Stimulated activated CD4-positive, alpha-beta T cell treated with anti-CD3 and anti-CD28 coated beads, Interleukin-15, amount 100 ng/mL, for 48 hours (primary cell): ENCODE measurements at places on chromosomes 4 and X.

DNA sequence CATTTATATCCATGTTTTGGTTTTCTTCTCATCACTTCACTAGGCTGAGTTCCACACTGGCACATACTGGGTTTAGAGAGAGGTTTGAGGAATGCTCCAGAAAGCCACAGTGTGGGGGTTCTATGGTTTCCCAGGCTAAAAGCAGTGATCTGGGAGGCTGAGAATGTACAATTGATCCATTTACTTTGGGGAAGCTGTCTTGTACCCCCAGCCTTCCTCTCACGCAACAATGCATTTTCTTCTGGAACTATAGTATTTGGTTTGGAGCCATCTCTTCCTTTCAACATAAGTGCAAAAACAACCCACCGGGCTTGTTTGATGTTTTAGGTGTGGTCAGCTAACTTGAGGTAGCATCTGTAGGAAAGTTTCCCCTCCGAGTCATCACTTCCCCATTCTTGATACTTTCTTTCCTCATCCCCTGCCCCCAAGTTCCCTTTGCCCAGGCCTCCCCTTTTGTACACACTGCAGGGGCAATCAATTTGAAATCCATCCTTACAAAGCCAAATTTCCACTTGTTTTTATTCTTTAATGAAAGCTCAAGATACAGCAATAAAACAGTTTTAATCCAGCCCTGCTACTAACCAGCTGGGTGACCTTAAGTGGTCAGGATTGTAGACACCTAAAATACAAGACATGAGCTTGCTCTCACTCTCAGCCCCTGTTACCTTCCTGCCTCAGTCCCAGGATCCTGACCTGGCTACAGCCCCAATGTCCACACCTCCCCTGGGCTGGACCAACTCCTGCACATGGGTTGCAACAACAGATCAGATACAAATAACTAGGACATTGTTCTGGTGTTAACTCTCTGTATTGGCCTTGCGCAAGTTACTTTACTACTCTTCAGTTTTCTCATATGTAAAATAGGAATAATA lies 109.2 kb downstream of the FHDC1 start:
- DNase-seq: no peak

DNA sequence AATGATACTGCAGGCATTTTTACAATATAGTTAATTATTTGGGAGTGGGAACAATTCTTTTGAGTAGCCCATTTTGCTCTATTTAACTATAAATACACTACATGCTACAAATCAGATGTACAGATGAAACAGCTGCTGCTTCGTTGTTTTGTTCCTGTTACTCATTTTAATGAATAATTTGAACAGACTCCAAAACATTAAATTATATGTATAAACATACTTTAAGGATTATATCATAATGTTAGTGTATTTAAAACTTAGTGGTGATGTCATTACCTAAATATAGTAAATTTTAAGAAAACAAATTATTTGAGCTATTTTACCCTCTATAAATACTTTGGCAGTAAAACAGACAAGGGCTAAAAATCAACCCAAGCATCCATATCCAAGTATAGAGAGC lies 60.7 kb downstream of the GAB1 start:
- DNase-seq: no peak

DNA sequence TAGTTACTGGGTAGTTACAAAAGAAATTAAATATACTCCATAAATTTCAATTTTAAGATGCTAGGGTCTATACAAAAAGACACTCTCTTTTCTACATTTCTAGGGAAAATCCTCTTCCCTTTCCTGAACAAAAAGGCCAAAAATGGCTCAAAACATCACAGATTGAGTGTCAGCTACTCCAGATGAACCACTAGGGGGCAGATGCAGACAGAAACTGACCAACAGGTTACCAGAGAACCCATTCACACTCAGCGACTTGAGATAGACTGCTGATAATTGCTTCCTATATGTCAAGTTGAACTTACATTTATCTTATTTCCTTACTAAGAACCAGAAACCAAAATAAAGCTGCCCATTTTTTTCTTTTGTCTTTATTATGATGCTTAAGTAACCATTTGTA lies 83.4 kb upstream of the MID1IP1 start:
- peak; percentile 4 for DNase-seq

DNA sequence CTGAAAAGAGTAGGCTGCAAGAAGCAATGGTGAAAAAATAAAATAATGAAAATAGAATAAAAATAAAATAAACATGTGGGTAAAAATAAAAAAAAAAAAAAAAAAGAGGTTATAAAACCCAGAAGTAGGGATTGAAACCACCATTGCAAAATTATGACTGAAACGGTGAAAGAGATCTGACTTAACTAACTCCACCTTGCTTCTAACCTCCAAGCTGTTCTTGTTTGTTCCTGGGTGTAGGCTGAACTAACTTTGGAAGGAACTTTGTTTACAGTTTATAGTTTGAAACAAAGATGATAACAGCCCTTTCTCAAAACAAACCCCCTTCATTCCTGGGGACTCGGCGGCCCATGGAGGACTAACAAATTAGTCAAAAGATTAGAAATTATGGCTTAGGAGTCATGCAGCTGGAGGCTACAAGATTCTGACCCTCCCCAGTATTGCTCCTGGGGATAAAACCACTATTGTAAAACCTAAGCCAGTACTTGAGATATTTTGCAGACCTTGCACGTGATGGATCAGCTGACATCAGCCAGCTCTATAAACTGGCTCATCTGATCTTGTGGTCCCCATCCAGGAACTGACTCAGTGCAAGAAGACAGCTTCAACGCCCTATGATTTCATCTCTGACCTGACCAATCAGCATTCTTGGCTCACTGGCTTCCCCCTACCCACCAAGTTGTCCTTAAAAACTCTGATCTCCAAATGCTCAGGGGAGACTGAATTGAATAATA lies 30.4 kb downstream of the DDX60L start:
- no peak for DNase-seq

DNA sequence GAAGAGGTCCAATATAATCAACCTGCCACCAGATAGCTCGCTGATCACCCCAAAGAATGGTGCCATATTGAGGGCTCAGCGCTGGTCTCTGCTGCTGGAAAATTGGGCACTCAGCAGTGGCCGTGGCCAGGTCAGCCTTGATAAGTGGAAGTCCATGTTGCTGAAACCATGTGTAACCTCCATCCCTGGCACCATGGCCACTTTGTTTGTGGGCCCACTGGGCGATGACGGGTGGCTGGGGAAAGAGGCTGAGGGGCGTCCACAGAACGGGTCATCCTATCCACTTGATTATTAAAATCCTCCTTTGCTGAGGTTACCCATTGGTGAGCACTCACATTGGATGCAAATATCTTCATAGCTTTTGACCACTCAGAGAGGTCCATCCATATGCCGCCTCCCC lies 7.7 kb downstream of the F8A2 start:
- DNase-seq: no peak

GRCh38 chr4:187193141-187193540 lies 469.5 kb upstream of the FAT1 start:
- DNase-seq: no peak

GRCh38 chr4:176052744-176053143 lies 12.9 kb upstream of the WDR17 start:
- DNase-seq: no peak

GRCh38 chr4:163048447-163048846 lies 118.2 kb downstream of the NAF1 start:
- DNase-seq: no peak

- no peak for DNase-seq
Measured at GRCh38 chr4:151804821-151805220, 44.0 kb upstream of the GATB start.

GRCh38 chr4:108586778-108587177 lies 33.6 kb upstream of the RPL34 start:
- no peak for DNase-seq

- DNase-seq: no peak
Measured at GRCh38 chrX:97564496-97564895, 680.8 kb downstream of the RPA4 start.

- no peak for DNase-seq
Measured at GRCh38 chr4:77488882-77489281, 116.7 kb upstream of the CXCL13 start.

DNA sequence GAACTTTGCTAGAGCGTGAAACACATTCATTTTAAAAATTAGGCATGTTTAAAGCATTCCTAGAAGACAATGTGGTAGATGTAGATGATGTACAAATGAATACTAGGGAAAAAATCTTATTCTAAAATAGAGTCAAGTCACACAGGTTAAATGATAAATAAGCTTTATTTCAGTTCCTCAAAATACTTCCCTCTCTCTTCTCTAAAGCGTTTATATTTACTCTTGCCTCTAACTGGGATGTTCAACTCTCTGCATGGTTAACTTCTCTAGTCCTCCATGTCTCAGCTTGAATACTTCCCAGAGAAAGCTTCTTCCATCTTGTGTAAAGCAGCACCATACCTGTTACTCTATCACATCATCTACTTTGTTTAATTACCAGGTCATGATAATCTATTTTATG lies 30.9 kb upstream of the GLRA3 start:
- no peak for DNase-seq

- DNase-seq: no peak
Measured at GRCh38 chr4:158074851-158075250, 98.0 kb downstream of the GASK1B start.

DNA sequence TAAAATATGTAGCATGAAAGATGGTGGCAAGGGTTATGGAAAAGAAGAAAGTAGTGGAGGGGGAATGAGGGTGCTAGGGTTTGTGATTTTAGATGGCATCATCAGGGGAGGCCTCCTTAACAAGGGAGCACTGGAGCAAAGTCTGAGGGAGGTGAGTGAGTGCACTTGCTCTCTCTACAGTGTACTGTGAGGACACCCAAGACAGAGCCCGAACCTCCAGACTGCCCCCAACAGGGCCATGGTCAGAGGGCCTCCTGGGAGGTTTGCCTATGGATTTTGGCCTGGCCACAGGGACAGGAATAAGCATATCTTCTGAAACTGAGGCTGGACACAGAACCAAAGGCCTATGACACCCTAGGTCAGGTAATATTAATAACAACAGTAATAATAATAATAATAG lies 21.4 kb upstream of the PJA1 start:
- no peak for DNase-seq

DNA sequence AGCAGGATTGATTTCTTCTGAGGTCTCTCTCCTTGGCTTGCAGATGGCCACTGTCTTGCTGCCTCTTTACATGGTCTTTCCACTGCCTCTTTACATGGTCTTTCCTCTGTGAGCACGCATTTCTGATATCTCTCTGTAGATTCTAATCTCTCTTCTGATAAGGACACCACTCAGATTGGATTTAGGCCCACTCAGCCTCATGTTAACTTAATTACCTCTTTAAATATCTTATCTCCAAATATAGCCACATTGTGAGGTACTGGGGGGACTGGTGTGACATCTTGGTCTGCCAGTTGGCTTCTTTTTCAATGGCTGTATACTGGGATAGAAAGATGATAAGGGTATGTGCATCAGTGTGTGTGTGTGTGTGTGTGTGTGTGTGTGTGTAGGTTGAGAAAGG lies 153.7 kb downstream of the AWAT2 start:
- DNase-seq: no peak

DNA sequence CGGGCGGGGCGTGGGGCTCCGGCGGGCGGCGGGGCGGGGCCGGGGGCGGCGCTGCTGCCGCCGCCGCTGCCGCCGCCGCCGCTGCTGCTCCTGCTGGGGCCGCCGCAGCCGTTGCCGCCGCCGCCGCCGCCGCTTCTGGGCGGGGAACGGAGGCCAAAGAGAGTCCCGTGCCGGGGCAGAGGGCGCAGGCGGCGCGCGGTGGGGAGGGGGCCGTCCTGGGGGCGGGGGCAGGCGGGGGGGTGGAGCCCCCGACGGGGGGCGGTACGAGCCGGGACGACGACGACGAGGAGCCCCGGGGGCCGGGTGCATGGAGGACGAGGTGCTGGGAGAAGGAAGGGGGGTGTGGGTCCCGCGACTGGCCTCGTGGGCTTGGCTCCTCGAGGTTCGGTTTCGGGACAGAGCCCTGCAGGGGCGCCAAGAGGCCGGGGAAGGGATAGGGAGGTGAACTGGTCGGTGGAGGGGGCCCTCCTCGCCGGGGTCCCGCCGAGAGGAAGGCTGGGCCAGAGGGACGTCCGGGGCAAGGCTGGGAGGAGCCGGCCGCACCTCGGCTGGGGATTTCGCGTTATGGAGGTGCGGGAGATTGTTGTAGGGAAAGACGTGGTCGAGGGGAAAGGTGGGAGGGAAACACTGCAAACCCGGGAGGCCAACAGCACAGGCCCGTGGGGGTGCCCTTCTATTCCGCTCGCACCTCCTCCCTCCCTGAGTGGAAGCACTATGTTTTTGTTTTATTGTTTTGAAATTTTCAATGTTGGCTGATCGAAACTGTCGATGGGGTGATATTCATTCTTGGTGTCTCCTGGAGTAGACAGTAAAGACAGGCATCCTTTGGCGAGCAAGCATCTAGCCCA lies 1.9 kb downstream of the BCORL1 start:
- DNase-seq: no peak

GRCh38 chr4:148216866-148217814 lies 225.1 kb downstream of the NR3C2 start:
- no peak for DNase-seq
